ENCODE measurements at places on chromosomes 7 and 10. TPM values are rescaled to one million over a fixed set of nuclear protein-coding genes. Genes with fewer than 3 reads are reported as not detected.

DNA sequence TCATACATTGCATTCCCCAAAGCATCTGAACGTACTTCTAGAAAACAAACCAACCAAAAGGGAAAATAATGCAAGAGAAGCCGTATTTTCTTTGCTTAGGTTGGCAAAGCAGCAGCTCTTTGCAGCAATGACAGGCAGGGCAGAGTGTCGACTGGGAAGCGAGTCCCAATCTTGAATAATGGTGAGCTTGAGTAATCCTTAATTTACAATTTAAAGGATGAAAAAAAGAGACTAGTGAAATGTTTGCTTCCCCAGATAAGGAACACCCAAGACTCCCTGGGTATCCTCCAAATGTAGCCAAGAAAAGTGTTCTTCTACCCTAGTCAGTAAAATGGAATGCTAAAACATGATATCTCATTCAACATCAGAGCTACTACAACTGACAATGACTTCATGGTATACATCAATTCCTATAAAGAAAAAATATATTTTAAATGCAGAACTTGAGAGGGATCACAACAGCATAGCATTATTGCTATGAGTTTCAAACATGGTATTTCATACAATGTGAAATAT lies 32.0 kb downstream of the GPAM start:
- DNase-seq, result no peak

Gene LRIT1
- not detected for total RNA-seq

DNA sequence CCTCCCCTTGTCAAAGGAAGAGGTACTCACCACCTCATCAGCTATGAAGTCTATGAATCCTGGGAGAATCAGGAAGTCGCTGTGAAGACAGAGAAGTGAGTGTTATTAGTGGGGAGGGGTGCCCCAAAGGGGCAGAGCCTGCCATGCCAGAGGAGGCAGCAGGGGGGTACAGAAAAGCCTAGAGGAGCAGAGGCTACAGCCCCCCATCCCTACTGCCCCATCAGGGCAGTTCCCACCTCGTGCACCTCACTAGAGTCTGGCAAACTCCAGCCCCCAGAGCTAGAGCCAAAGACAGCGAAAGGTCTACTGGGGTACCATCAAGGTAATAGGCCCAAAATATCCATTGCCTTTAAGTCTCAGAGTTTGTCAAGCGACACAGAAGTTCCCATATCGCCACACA lies 6.1 kb downstream of the IMPDH1 start:
- DNase-seq, result no peak

Gene MPLKIP
- total RNA-seq, result 32.2 TPM

Gene CNNM1
- total RNA-seq, result 3.3 TPM

- peak; percentile 44 for DNase-seq
Observed at GRCh38 chr10:48599830-48600134, 5.1 kb downstream of the ARHGAP22 start.

- no peak for DNase-seq
Observed at GRCh38 chr10:85447690-85448089, 918.9 kb downstream of the GRID1 start.

- DNase-seq, result no peak
Observed at GRCh38 chr7:122746948-122747347, 44.2 kb upstream of the RNF148 start.

GRCh38 chr7:89145801-89146200 lies 350.3 kb upstream of the TEX47 start:
- no peak for DNase-seq
